CD4-positive, alpha-beta memory T cell (primary cell): ENCODE measurements at places on chromosomes 3 and 15.

GRCh38 chr3:45792516-45793172, 3.7 kb downstream of the SLC6A20 start:
- no peak for DNase-seq

- DNase-seq: no peak
Observed at GRCh38 chr3:18284716-18285115, 140.4 kb downstream of the SATB1 start.

- no peak for DNase-seq
Observed at GRCh38 chr15:52326756-52327155, 31.2 kb upstream of the MYO5C start.

DNA sequence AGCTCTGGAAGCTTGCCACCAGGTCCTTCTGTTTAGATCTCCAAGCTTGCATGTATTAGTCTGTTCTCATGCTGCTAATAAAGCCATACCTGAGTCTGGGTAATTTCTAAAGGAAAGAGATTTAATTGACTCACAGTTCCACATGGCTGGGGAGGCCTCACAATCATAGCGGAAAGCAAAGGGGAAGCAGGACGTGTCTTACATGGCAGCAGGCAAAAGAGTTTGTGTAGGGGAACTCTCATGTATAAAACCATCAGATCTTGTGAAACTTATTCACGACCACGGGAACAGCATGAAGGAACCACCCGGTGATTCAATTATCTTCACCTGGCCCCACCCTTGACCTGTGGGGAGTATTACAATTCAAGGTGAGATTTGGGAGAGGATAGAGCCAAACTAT, 147.0 kb upstream of the PROK2 start:
- DNase-seq: no peak

DNA sequence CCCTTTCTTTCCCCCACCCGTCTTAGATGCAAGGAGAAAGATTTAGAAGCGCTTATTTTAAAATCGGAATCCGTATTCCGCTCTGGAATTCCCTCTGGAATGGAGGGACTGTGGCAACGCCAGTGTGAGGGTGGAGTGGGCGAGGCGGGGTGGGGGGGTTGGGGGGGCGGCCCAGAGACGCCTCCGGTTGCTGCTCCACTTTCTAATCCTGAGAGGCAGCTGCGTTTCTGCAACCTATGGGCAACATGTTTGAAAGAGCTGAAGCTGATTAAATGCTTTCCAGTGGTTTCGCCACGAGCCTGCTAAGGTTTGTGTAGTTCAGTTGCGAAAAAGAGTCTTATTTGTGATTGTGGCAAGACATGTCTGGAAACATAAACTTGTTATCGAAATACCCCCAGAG, at the start of gene CCK:
Gene CCK, minus strand, starts transcription at position 101 of the 400 bp plus-strand sequence. CDS start 2,555 bp downstream, outside the sequence.
- DNase-seq: no peak
